AG10803 (cell line): ENCODE measurements at places on chromosomes 6 and 20.

DNA sequence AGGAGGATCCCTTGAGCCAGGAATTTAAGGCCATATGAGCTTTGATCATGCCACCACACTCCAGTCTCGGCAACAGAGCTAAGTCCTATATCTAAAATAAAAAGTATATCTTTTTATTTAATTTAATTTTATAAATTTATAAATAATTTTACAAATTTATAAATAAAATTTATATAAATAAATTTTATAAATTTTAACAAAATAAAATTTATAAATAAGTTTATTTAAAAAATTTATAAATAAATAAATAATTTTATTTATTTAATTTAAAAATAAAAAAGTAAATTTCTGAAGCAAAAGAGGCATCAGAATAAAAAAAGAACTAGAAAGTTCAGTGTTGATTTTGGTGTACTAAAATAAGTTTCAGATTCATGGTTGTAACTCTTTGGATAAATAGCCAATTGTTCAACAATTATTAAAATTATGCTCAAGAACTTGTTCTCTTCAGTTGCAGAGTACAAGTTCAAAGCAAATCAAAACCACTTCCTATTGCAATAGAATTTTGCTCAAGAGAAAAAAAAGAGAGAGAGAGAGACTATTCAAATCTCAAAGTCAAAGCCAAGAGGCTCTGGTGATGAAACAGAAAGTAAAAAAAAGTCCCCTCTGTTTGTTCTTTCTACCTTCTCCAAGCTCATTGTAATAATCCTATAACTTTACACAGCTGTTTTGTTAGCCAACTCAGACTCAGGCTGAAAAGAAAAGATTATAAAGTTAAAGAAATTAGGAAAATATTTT lies 547.5 kb upstream of the ADGRB3 start:
- DNase-seq, result no peak

DNA sequence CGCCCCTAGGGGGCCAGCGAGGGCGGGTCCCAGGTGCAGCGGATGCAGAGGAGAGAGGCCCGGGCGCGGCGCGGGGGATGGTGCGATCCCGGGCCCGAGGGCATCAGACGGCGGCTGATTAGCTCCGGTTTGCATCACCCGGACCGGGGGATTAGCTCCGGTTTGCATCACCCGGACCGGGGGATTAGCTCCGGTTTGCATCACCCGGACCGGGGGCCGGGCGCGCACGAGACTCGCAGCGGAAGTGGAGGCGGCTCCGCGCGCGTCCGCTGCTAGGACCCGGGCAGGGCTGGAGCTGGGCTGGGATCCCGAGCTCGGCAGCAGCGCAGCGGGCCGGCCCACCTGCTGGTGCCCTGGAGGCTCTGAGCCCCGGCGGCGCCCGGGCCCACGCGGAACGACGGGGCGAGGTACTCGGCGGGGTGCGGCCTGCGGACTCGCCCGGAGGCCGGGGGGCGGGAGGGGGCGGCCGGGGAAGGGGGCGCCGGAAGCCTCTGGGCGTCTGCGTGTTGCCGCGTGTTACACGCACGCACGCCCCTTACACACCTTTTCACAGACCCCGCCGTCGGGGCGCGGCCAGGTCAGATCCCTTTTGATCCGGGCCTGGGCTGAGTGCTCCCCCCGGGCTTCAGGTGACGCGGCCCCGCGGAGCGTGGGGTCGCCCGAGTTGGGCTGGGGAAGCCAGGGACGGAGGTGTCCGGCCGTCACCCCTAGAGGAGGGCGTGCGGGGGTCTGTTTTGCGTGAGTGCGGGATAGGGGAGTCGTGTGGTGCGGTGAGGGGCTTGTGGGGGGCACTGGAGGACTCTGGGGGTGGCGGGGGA lies 412 bp downstream of the TRIB3 start:
- peak; percentile 86 for DNase-seq

DNA sequence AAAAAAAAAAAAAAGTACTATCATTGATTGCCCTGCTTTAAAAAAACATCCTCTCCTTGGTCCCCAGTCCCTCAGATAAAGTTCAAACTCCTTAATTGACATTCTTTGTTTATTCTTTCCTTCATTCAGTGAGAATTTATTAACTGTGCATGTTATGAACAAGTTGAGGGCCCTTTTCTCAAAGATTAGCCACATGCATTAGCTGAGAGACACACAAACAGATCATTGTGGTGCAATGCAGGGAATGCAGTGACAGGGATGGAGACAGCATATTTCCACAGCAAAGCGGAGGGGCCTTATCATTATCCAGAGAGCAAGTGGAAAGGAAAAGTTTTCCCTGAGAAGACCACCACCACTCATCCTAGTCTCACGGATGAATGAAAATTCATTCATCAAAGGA lies 21.9 kb upstream of the IPCEF1 start:
- DNase-seq, result no peak

- DNase-seq, result no peak
These were observed 254.6 kb downstream of the ANKRD60 start for GRCh38 chr20:57973886-57974285.

GRCh38 chr20:63317061-63317460 lies 24.1 kb downstream of the COL20A1 start:
- no peak for DNase-seq

GRCh38 chr6:41560431-41561192 lies 14.4 kb downstream of the FOXP4 start:
- peak; percentile 36 for DNase-seq

- DNase-seq, result peak; percentile 77
These were observed 19.3 kb upstream of the AKIRIN2 start for GRCh38 chr6:87721311-87721710.

GRCh38 chr6:96381246-96381645 lies 140.4 kb upstream of the UFL1 start:
- DNase-seq, result no peak

GRCh38 chr20:37987602-37988290 lies 45.5 kb downstream of the TTI1 start:
- no peak for DNase-seq

- DNase-seq, result no peak
These were observed 46.1 kb upstream of the ENPP5 start for GRCh38 chr6:46216879-46217278.

GRCh38 chr20:14210146-14210545 lies 127.3 kb downstream of the FLRT3 start:
- DNase-seq, result no peak

DNA sequence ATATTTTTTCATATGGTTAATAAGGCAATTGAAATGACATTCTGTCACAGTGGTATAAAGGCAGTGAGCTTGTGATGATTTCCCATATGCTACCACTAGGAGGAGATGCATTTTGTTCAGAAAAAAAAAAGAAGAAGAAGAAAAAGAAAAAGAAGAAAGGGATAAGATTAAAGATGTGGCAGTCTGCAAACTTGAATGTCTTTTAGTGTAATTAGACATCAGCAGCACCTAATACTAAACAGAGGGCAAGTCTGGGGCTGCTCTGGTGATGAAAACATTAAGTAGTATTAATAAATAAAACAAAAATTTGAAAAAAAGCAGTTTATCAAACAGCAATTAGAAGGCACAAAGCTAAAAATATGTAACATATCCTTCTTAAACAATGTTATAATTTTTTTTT lies 95.4 kb upstream of the DEFB112 start:
- DNase-seq, result peak; percentile 3

DNA sequence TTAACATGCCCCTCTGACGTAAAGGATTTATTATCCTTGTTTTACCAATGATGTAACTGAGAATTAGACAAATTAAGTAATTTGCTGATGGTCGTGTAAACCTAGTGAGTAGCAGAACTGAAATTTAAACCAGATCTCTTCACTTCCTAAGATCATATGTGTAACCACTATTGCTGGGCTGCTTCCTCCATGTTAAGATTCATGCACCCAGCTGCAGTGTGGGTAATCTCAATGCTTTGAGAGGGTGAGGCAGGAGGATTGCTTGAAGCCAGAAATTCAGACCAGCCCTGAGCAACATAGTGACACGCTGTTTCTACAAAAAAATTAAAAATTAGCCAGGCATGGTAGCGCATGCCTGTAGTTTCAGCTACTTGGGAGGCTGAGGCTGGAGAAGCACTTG lies 97.9 kb downstream of the L3MBTL3 start:
- no peak for DNase-seq

DNA sequence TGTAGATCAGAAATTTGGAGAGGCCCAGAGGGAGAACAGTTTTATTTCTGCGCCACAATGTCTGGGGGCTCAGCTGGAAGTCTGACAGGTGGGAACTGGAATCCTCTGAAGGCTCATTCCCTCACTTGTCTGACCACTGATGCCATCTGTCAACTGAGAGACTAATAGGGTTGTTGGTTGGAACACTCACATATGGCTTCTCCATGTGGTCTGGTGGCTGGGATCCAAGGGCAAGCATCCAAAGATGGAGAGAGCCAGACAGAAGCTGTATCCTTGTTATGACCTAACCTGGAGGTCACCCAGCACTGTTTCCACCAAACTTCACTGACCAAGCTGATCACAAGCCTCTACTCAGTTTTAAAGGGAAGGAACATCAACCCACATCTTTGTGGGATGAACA lies 117.9 kb upstream of the AKAP12 start:
- DNase-seq, result peak; percentile 20
